ENCODE measurements at places on chromosomes 3 and 15. TPM values are rescaled to one million over a fixed set of nuclear protein-coding genes. Genes with fewer than 3 reads are reported as not detected.

EFCC1 gene
- total RNA-seq: 1.6 TPM

GOLGA6L7 gene
- not detected for total RNA-seq

GOLGA8T gene
- not detected for total RNA-seq

TMEM212 gene
- total RNA-seq: not detected

IQCH gene
- total RNA-seq: 11.9 TPM

GHRL gene
- total RNA-seq: 1.0 TPM

SLC51B gene
- total RNA-seq: not detected

STRC gene
- total RNA-seq: 1.3 TPM

ADGRG7 gene
- total RNA-seq: not detected

SOX2 gene
- total RNA-seq: 0.16 TPM

ZBTB47 gene
- total RNA-seq: 45.2 TPM

BFSP2 gene
- not detected for total RNA-seq
